ENCODE measurements at places on chromosomes 1 and 21.

DNA sequence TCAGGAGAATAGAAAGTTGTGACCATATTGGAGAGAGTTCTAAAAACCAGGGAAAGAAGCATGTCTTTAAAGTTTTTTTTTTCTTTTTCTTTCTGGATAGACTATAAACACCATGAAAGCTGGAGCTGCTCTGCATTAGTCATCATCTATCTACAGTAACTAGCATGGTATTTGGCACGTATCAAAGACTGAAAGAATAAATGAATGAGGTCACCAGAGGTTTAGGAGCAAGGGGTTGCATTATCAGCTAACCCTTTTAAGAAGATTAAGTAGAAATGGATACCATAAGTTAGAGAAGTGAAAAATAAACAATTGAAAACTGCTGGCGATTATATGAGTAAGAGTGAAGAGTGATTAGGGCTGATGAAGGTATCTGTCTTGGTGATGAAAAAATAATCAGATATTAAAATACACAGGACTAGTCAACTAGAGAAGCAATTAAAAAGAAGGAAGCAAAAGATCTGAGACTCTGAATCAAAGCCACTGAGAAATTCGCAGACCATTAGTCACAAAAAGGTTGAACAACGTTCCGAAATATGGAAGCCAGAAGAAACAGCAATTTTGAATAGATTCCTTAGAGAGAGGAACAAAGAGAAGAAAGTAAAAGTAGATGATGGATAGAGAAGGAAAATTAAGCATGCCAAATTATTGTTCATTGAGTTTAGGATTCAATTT lies 536.4 kb downstream of the DPYD start:
- DNase-seq = no peak

- DNase-seq = peak; percentile 17
Measured at GRCh38 chr1:150429805-150430204, 57.4 kb upstream of the TARS2 start.

- no peak for DNase-seq
Measured at GRCh38 chr1:11414926-11415538, 63.9 kb upstream of the DISP3 start.

- no peak for DNase-seq
Measured at GRCh38 chr1:159008744-159009188, 941 bp upstream of the IFI16 start.

- DNase-seq = no peak
Measured at GRCh38 chr1:99829269-99829668, 20.9 kb upstream of the AGL start.

GRCh38 chr1:168917309-168917708 lies 188.3 kb upstream of the DPT start:
- DNase-seq = no peak

- DNase-seq = no peak
Measured at GRCh38 chr1:45084562-45084961, 72.5 kb downstream of the UROD start.

DNA sequence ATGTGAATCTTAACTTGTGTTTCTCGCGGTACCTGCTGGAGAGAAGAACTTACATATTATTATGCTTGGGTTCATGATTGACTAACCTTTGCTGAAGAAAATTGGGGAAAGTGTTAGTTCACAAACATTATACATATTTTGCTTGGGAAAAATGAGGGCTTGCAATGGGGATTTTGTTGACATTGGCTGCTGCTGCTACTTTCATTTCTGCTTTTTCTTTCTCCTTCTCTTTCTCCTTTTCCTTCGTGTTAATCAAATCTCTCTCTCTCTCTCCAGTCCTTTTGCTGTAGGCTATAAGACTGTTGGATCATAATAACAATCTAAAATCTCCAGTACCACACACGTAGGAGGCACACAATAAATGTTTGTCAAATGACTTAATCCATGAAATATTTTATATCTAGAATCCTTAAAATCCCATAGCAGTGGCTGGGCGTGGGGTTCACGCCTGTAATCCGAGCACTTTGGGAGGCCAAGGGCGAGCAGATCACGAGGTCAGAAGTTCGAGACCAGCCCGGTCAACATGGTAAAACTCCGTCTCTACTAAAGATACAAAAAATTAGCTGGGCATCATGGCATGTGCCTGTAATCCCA lies 23.0 kb downstream of the IRF2BP2 start:
- DNase-seq = no peak

DNA sequence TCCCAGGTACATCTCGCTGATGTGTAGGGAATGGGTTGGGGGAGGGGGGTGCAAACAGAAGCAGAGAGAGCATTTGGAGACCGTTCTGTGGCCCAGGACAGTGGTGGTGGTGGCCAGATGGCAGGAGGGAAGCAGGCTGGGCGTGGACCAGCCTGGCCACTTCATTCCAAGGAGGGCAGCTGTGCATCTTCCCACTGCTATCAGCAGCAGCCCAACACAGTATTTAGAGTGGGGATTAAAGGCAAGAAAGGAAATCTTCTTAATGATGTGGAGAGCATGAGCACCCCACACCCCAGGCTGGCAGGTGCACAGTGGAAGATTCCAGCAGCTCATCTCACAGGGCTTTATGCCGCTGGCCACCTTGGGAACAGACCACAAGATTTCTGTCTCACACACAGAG lies 198.7 kb downstream of the NPHP4 start:
- DNase-seq = no peak

DNA sequence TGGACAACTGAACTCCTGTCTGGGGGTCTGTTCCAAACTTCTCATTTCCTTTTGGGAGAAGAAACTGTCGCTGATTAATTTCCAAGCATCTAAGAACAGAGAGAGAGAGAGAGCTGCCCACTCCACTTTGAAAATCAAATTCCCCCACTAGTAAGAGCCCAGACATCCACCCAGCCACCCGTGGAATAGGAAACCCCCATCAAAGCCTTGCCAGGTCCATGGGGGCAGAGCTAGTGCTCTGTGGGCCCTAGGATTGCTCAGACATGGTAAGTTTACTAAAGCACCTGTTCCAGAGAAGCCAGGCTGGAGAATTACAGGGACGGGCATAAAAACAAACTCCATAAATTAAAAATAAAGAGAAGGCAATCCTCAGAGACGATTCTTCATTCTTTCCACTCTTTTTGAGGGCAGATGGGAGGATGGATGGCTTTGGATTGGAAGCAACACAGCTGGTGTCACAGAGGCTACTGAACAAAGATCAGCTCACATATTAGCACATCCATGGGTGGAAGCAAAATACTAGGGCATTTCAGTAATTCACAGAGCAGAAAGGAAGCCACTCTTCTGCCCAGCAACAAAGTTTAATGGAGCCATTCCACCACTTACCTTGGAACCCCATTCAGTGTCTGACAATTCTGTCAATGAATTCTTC lies 103.9 kb downstream of the COLGALT2 start:
- no peak for DNase-seq

GRCh38 chr1:8941906-8942305 lies 3.8 kb upstream of the CA6 start:
- DNase-seq = no peak

DNA sequence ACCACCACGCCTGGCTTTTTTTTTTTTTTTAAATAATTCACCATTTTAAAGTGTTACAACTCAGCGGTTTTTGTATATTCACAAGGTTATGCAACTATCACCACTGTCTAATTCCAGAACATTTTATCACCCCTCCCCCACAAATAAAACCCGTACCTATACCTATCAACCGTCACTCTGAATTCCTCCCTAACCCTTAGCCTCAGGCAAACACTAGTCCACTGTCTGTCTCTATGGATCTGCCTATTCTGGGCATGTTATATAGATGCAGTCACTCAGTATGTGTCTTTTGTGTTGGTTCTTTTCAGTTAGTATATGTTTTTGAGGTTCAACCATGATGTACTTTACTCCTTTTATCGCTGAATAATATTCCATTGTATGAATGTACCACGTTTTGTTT lies 19.3 kb upstream of the GRHL3 start:
- no peak for DNase-seq

- peak; percentile 76 for DNase-seq
Measured at GRCh38 chr1:154533952-154534844, 24.3 kb downstream of the UBE2Q1 start.

DNA sequence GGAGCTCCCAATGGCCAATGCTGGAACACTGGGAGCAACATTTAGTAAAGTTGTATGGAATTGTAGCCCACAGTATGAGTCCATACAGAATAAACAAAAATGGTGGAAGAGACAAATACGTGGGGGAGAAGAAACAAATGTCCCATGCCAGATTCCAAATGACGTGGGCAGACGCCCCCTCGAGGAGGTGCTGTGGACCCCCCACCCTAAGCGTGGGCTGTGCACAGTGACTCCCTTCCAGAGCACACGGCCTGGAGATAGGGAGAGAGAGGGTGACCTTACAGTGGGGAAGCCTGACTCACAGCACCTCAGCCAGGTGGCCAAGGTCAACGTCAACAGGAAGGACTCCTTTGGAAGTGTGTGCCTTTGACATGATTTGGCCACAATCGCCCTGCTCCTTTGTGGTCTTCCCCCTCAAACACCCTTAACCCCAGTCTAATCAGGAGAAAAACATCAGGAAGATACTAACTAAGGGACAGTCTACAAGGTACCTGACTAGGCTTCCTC lies 13.7 kb upstream of the PDE9A start:
- no peak for DNase-seq

DNA sequence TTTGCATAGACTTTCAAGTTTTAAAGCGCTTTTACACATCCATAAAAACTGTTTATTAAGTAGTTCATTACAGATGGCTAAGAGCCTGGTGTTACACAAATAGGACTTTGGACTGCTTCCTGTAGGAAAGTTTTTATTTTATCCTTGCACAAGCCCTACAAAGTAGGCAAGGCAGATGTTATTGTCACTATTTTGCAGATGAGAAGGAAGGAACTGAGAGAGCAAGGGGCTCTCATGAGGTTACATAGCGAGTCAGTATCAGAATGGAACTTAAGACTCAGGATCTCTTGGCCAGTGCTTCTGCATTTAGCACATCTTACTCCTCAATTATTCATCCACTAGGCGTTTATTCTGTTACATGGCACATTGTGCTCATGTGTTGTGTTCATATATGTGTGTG lies 2.6 kb upstream of the MAPKAPK2 start:
- DNase-seq = no peak

- DNase-seq = no peak
Measured at GRCh38 chr1:41564741-41565475, 80.4 kb upstream of the EDN2 start.

- peak; percentile 20 for DNase-seq
Measured at GRCh38 chr1:10681296-10682107, 114.9 kb downstream of the CASZ1 start.

GRCh38 chr1:53657891-53658396 lies 81.0 kb downstream of the GLIS1 start:
- DNase-seq = no peak

- no peak for DNase-seq
Measured at GRCh38 chr1:4421986-4422385, 232.4 kb upstream of the AJAP1 start.

All from NCI-H69 (cell line).